ENCODE measurements at places on chromosomes 3 and 15.

DNA sequence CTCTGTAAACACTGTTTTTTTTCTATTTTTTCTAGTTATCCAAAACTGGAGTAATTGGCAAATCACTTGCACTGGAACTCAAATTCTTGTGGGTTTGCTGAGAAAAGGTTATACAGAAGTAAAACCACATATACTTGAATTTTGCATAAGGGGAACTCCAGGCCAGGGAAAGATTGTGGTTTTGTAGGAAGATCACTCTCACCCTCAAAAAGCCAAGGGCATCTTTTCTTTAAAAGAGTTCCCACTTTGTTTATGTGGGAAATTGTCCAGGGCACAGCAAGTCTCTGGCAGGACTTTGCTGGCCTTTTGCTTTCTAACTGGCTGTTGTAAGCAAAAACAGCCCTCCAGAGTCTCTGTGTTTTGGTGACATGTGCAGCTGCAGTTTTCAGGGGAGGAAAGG, 340.3 kb upstream of the RBMS3 start:
- DNase-seq = no peak

DNA sequence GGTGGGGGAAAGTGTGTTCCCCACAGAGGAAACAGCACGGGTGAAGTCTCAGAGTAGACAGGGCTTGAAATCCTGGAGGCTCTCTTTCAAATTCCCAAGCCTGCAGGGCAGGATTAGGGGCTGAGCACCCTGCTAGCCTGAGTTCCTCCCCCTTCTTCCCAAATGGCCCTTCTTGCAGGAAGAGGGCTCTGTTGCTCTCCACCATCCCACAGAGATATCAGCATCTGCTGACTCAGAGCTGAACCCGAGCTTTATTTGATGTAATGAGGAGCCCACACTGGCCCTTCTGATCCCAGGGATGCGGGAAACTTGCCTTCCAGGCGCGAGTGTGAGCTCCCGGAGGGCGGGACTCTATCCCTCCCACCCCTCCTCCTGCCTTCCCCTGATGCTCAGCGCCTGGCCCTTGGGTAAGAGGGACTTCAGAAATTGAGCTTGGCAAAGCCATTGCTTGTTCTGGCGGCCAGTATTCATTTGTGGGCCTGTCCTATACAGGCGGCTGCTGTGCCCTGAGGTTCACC, 1.4 kb upstream of the STRA6 start:
- peak; percentile 59 for DNase-seq

GRCh38 chr15:63509955-63510940, 5.9 kb downstream of the USP3 start:
- no peak for DNase-seq

GRCh38 chr3:8599146-8599545, 45.5 kb downstream of the SSUH2 start:
- no peak for DNase-seq

DNA sequence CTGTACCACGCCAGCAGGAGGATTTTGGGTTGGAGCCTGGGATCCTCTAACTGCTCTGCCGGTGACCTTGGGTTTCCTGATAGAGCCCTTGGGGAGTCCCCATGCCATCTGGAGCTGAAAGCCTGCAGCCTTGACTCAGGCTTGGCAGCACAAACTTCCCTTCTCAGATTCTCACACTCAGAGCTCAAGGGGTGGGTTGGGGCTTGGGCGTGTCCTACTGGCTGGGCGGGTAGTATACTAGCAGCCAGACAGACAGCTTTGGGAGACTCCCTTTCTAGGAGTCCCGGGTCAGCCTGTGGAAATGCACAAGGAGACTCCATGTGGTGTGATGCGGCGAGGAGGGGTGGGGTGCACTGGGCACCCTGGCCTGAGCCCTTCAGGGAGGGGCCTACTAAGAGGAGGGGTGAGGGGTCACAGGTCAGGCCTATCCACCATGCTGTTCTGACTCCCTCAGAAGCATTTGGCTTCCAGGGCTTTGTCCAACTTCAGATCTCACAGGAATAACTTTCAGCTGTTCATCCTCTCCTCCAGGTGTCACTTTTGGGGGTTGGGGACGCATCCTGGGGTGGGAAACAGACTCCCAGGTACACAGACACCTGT, 21.6 kb upstream of the PLXNA1 start:
- DNase-seq = no peak

- no peak for DNase-seq
Measured at GRCh38 chr15:68693071-68693470, 114.3 kb downstream of the CORO2B start.

- DNase-seq = peak; percentile 40
Measured at GRCh38 chr3:183698756-183699155, 1.2 kb downstream of the YEATS2 start.

DNA sequence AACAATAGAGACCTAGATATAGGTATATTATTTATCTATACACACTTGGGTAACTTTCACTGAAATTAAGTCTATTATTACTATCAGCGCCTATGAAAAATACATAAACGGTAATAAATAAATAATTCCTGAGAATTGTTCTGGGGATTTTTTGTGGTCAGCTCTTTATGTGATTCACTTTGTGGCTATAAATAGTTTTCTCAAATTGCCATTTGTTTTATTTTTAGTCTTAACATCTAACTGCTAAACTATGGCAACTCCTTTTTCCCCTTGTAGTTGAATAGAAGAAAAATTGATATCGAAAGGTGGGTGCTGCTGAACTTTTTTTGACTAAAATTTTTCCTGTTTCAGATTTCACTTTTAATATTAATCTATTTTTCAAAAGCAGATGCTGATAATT, 189.0 kb downstream of the VGLL3 start:
- no peak for DNase-seq

GRCh38 chr3:100647657-100648056, 38.3 kb downstream of the ADGRG7 start:
- no peak for DNase-seq

- DNase-seq = no peak
Measured at GRCh38 chr3:133487920-133488540, 85.5 kb upstream of the CDV3 start.

GRCh38 chr3:183825456-183826161, at the start of gene MAP6D1:
MAP6D1 (minus strand) TSS chr3:183825577; CDS start chr3:183825547, 30 bp downstream.
- peak; percentile 82 for DNase-seq

GRCh38 chr15:66078196-66078928, 175.2 kb downstream of the MEGF11 start:
- DNase-seq = no peak

- no peak for DNase-seq
Measured at GRCh38 chr3:196706327-196706726, 5.7 kb downstream of the CEP19 start.

DNA sequence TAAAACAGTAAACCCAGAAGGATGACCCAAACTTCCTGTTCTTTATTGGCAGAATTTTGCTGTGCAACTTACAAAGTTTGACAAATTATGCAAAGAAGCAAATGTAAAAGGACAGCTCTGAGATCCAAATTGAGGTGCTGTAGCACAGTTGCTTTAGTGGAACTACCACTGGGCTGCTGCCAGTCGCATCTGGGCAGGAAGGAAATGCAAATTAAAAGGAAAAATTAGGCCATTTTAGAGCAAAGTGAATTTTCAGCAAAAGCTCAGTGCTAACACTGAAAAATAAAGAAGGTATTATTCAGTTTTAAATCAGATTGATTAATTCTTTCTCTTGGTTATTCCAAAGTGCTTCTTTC, 104.5 kb downstream of the ZMAT3 start:
- no peak for DNase-seq

DNA sequence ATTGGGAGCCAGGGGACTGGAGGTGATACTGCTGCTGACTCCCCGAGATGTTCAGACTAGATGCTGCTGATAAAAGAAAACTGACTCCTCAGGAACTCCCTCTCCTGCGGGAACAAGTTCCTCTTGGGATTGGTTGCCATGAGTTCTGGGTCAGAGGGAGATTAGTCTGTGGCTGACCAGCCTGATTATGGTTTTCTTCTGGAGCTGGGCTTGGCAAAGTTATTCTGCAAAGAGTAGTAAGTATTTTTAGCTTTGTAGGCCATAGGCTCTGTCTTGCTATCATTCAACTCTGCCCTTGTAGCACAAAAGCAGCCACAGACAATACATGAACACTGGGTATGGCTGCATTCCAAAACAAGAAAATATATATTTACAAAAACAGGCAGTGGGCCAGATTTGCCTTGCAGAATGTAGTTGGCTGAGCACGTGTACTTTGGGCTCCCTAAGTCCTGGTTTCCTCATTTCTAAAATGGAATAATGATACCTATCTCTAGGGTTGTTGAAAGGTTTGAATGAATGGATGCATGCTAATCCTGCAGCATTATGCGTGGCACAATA, 796.8 kb downstream of the AGBL1 start:
- no peak for DNase-seq

DNA sequence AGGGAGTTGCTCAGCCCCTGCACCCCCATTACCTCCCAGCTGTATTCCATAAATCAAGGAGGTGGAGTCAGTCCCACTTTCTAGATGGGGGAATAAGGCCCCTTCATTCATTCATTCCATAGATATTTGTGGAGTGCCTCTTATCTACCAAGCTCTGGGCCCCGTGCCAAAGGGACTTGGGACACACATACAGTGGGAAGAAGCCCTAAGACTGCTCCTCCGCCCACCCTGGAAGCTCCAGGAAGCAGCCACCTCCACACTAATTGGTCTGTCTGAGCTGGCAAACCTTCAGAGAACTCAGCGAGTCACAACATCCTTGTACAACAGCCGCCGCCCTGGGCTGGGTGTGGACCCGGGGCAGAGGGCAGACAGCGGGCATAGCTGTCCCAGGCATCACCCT, 6.4 kb downstream of the STRA6 start:
- DNase-seq = no peak

DNA sequence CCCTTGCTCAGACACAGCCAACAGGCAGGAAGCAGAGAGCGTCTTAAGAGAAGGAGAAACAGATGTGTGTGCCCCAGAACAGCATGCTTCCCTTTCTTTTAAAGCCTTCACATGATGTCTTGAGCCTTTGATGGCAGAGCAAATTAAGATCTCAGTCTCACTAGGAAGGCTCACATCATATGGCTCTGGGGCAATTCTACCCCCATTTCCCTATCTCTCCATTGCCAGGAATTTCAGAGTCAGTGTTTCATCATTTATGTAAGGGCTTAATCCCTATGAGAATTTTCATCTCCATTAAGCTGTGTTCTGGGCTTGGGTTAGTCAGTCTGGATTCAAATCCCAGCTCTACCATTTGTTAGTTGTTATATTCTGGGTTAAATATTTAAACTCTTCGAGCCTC, 41.4 kb upstream of the GLCE start:
- DNase-seq = no peak

DNA sequence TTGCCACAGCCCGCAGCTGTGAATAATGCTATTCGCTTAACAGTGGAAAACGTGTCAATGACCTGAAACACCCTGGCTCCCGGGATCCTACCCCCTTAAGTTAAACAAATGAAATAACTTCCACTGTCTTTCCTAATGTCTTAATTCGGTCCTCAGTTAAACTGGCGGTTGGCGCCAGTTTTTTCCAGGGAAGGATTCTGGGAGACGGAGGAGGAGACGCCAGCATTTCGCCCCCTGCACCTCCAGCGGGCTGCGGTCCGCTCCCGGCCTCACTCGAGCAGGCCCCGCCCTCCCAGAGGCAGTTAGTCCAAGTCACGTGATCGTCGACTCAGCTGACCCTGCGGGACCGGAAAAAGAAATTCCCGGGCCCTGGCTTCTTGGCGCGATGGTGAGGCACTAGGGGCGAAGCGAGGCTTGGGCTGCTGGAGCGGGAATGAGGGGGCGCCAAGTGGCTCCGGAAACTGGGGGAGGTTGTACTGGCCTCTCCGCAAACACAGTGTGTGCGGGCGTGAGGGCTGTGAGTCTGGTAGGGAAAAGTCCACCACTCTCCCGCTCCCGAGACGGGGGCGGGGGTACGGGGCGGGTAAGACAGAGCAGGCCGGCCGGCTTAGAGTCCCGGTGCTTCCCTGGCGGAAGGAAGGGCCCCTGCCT, at the start of gene COMMD4:
COMMD4 (plus strand) TSS at position 359 of the 651 bp plus-strand sequence; CDS start at position 386, 27 bp downstream.
- DNase-seq = peak; percentile 96

GRCh38 chr3:136142592-136142991, 53.5 kb downstream of the MSL2 start:
- DNase-seq = no peak

DNA sequence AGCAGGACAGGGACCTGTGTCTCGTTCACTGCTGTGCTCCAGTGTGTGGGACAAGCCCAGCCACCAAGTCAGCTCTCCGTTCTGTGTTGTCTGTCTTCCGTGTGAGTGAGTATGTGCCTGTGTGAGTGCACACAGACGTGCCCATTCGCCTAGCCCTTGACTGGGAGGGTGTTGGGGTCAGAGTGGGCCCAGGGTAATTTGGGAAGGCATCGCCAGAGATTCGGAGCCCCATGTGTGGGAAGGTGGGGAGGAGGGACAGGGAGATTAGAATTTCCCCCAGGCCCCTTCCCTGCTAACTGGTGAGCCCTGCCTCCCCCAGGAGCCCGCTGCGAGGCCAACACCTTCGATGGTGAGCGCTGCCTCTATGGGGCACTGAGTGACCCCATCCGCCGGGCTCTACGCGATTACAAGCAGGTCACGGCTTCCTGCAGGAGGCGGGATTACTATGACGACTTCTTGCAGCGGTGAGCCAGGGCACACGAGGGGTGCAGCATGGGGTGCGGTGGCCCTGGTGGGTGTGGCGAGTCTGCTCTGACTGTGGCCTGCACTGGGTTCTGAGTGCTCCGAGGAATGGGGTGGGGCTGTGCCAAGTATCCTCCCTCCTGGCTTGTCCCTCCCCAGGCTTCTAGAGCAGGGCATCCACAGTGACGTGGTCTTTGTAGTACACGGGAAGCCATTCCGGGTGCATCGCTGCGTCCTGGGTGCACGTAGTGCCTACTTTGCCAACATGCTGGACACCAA, 3.1 kb downstream of the ABTB1 start:
- no peak for DNase-seq

DNA sequence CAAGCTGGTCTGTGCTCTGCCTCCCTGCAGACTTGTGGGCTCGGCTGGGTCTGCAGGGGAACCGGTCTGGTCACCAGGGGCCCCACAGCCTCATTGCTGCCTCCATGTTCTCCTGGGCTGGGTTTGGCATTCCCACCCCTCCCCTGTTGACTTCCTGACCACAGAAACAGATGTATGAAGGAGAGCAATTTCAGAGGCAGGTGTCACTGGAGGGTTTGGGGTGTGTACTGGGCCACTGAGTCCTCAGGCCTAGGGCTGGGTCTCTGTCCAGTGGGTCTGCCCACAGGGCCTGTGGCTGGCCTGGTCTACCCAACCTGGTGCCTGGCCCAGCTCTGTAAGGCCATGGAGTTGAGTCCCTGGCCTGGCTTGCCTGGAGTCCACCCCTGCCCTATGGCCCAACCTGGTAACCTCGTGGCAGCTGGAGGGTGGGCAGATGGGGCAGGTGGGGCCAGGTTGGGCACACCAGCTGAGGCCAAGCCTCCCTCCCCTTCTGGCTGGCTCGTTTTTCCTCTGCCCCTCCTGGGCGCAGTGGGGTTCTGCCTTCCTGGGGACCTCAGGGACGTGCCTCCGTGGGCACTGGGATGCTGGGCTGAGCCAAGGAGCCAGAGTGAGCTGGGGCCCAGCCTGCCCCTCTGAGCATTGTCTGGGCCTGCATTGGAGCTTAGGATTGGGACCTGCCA, 20.8 kb downstream of the PLXNA1 start:
- no peak for DNase-seq

GRCh38 chr15:100526027-100526481, 2.7 kb downstream of the CERS3 start:
- DNase-seq = no peak
